WERI-Rb-1 (cell line): ENCODE measurements at places on chromosomes 3 and 15.

GRCh38 chr15:65939901-65940617, 70.8 kb downstream of the RAB11A start:
- no peak for DNase-seq

DNA sequence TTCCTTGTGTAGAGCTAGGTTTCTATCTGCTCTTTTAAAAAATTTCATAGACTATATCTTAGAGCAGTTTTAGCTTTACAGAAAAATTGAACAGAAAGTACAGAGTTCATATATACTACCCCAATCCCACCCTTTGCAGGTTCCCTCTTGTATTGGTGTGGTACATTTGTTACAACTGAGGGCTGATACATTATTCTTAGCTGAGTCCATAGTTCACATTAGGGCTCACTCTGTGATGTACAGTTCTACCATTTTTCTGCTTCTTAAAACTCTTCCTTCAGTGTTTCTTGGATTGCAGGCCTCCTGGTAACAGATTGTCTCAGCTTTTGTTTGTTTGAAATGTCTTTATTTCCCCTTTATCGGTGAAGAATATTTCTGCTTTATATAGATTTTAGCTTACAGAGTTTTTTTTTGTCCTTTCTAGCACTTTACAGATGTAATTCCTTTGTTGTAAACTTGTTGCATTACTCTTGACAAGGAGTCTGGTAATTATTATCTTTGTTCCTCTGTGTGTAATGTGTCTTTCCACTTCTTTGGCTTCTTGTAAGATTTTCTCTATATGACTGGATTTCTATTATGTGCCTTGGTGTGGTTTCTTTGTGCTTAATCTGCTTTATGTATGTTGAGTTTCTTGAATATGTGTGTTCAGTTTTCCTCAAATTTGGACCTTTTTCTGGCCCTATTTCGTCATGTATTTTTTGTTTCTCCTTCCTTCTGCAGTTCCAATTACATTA, 25.3 kb downstream of the MEF2A start:
- DNase-seq, result no peak

- DNase-seq, result peak; percentile 89
Observed at GRCh38 chr15:90221246-90221900, 12.4 kb downstream of the CIB1 start.

DNA sequence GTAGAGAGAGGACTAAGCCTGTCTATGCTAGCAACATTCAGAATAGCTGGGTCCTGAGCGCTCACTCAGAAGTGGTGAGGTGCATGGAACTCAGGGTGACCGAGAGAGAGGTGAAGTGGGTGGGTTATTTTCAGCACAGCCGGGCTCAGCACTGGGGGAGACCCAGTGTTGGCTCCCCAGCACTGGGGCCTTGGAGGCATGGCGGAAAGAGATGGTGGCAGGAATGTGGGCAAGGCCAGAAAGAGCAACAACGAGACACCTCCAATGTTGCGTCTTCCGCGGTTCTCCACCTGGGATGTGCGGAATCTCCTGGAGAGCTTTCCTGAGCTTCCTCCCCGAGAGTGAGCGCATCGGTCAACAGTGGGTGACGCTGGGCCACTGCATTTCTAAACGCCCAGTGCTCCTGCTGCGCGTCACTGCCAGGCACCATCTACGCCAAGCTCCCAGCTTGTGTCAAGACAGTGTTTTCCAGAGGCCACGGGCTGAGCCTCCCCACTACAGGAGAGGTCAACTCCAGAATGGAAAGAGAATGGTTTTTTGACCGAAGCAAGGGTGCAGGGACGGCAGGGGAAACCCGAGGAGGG, 148.4 kb downstream of the ADAMTS17 start:
- DNase-seq, result no peak

- no peak for DNase-seq
Observed at GRCh38 chr3:168981396-168981795, 682.1 kb downstream of the MECOM start.

GRCh38 chr15:32098033-32098432, 67.7 kb downstream of the CHRNA7 start:
- no peak for DNase-seq

DNA sequence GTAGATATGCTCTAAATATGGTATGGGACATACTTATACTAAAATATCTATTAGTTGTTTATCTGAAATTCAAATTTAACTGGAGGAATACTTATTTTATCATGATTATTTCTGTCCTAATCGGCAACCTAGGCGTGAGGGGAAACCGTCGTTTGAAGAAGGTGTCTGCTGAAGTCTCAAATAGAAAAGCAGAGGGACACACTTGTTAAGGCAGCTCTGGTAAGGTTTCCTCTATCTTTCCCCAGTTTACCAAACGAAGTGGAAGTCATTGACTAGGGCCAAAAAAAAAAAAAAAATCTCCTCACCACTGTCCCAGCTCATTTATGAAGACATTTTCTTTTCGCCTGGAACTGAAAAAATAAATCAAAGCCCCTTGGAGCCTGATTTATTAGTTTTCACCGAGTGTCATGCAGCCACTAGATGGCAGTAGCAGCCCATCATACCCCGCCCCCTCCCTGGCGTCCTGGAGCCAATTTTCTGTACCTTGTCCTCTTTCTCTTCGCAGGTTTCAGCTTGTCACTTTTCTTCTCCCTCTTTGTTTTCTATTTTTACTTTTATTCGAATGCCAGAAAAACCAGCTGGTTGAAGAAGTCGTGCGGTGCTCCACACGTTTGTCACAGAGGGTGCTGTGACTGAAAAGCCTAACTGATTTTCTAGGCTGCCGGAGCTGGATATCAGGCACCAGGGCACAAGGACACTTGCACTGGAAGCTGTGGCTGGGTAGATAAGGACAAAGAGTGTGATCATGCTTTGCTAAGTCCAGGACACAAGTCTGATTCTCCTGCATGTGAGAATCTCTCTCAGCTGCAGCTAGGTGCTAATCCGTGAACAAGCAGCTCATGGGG, 238.7 kb downstream of the ZPLD1 start:
- DNase-seq, result peak; percentile 76

- DNase-seq, result no peak
Observed at GRCh38 chr3:79199966-79200365, 567.8 kb downstream of the ROBO1 start.

DNA sequence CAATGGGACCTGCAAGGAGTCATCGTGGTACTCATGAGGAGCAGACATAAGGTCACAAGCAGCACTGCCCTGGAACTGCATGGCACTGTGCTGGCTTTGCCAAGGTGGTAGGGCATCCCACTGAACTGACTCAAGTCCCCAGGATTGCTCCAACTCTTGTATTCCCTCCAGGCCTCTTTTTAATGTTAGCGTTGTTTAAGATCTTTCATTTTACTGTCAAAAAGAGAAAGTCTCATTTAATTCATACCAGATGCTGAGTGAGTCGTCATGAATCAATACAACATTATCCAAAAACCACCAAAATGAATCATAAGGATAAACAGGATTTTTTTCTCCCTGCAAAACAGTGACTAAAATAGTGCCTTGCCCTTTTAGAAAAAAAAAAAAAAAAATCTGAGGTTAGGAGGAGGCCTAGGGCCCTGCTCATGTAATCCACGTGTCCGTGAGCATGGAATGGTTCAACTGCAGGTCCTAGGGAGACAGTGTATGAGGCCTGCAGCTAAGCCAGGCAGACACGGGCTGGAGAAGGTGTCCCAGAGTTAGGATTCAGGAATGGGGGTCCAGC, 36.7 kb upstream of the BLM start:
- no peak for DNase-seq

DNA sequence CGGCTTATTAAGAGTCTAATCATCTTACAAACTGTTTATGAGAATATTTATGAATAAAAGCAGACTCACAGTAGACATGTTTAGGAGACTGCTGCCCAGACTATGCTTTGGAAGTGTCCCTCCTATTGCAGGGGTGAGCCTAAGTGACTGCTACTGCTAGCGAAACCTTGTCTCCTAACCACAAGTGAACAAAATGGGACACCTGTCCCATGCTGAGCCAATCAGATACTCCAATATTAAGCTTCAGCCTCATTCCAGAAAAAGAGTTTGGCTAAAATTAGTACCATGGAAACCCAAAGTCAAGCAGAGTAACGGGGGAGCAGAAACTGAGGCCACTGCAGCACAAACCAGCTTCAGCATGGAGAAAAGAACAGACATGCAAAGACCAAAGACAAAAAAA, 4.6 kb downstream of the DENND6A start:
- no peak for DNase-seq

- DNase-seq, result no peak
Observed at GRCh38 chr15:83057696-83058376, 9.2 kb downstream of the BTBD1 start.

- no peak for DNase-seq
Observed at GRCh38 chr15:77038312-77039216, 32.3 kb downstream of the TSPAN3 start.

- no peak for DNase-seq
Observed at GRCh38 chr3:150376001-150376848, 31.9 kb upstream of the TSC22D2 start.

DNA sequence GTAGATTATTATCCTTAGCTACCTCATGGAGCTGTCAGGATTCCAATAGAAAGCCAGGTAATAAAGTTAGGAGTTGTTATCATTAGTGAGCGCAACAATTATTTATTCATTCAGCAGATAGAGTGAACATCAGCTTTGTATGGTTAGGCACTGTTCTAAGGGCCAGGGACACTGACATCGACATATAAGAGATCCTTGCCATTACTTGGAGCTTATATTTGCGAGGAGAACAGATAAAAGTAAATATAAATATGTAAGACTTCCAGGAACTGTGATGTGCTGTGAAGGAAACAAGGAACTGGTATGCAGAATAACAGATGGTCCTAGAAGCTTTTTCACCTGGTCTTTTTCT, 473 bp downstream of the LSM3 start:
- DNase-seq, result no peak

DNA sequence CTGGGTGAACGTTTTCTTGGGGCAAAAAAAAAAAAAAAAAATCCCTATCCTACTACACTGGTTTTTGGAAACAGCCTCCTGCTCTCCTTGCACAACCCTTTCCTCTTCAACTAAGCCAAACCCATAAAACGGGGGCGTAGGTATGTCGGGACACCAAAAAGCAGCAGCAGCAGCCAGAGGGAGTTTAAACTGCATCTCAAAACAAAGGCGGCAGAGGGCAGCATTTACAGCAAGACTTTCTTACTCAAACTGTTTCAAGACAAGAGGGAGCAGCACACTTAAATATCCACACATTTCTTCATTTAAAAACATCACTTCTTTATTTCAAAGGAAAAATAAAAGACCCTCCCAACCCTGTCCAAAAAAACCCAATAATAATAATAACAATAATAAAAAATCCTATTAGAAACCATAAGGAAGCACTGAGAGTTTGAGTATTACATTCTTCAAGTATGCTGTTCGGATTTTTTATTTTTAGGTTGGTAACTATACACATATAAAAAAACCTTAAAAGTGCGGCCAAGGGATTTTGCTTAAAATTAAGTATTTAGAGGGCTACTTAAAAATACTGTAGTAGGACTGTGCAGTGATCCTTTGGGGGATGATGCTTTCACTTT, 43.9 kb upstream of the PLXND1 start:
- DNase-seq, result peak; percentile 67

- DNase-seq, result no peak
Observed at GRCh38 chr3:99681512-99681911, 43.1 kb downstream of the COL8A1 start.

DNA sequence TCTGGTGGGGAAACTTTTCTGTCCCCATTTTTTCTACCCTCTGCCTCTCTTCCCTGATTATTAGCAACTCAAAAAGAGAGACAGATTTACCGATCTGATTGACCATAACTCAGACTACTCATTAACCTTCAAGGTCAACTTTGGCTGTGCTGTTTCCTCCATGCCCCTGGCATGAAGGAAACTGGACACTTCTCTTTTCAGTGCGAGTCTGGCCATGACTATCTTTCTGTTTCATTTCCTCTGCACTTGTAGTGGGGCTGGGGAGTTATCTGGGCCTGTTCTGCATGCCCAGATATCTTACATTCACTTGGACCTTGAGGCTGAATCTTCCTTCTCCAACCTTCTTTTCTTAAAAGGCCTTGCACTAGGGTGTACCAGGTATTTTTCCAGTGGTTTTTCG, 76.9 kb upstream of the SLCO2A1 start:
- DNase-seq, result no peak

GRCh38 chr15:80584561-80584964, 110.5 kb upstream of the ABHD17C start:
- peak; percentile 81 for DNase-seq

DNA sequence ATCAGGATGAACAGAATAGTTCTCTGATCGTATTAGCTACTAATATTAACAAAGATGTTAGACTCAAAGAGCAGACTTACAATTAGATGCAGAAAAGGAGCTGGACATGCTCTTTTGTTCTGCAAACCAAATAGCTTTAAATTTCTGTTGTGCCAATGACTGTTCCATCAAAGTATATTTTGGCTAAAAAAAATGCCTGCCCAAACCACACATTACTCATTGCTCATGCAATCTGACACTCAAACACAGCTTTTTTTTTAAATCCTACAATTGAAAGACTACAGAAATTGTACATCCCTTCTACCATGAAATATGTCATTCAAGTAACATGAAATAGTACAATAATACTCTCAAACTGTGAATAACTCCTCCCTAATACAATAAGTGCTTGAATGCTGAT, 48.6 kb downstream of the SHOX2 start:
- no peak for DNase-seq

- no peak for DNase-seq
Observed at GRCh38 chr15:23002920-23003319, 22.8 kb upstream of the CYFIP1 start.

- DNase-seq, result no peak
Observed at GRCh38 chr3:17602126-17602525, 140.3 kb downstream of the TBC1D5 start.

DNA sequence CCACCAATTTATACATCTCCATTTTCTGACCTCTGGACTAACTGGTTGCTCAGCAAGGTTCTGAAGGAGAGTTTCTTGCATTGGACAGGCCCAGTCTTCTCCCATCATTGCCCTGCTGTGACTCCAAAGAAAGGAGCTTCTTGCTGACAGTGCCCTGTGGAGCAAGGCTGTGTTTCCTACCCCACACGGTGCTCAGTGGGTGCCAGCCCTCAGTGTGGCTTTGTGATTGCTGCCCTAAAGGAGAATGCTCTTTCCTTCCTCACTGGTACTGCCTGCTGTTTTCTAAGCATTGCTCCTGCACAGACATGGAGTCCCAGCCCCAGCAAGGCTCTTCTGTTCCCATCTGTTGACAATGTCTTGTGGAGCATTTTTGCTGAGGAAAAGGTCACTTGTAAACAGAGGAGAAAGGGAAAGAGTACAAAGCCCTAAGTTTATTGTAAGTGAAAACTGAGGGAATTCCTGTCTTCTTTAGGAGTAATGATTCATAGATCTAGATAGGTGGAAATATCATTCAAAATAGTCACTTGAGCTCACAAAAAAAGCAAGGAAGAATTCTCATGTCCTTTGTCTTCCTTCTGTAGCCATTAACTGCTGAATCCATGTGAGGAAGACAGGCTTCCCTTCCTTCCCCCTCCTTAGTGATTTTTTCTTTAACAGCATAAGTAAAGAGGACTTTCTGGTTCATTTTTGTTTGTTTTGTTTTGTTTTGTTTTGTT, 62.9 kb downstream of the HMG20A start:
- no peak for DNase-seq

GRCh38 chr3:172384836-172385235, 63.4 kb downstream of the GHSR start:
- DNase-seq, result no peak

GRCh38 chr3:64717411-64717810, 29.6 kb upstream of the ADAMTS9 start:
- DNase-seq, result no peak

- no peak for DNase-seq
Observed at GRCh38 chr15:64864068-64864467, 22.4 kb downstream of the PLEKHO2 start.

- DNase-seq, result no peak
Observed at GRCh38 chr3:72448375-72448823, 399.8 kb downstream of the SHQ1 start.

- DNase-seq, result no peak
Observed at GRCh38 chr3:25945836-25946235, 155.9 kb downstream of the OXSM start.

GRCh38 chr3:113241292-113242095, 30.1 kb downstream of the BOC start:
- DNase-seq, result peak; percentile 69
